Activated T-helper 1 cell treated with anti-CD3 and anti-CD28 coated beads, Interleukin-2, amount 50 U/mL, for 16 hours (primary cell): ENCODE measurements at places on chromosomes 12 and 14.

DNA sequence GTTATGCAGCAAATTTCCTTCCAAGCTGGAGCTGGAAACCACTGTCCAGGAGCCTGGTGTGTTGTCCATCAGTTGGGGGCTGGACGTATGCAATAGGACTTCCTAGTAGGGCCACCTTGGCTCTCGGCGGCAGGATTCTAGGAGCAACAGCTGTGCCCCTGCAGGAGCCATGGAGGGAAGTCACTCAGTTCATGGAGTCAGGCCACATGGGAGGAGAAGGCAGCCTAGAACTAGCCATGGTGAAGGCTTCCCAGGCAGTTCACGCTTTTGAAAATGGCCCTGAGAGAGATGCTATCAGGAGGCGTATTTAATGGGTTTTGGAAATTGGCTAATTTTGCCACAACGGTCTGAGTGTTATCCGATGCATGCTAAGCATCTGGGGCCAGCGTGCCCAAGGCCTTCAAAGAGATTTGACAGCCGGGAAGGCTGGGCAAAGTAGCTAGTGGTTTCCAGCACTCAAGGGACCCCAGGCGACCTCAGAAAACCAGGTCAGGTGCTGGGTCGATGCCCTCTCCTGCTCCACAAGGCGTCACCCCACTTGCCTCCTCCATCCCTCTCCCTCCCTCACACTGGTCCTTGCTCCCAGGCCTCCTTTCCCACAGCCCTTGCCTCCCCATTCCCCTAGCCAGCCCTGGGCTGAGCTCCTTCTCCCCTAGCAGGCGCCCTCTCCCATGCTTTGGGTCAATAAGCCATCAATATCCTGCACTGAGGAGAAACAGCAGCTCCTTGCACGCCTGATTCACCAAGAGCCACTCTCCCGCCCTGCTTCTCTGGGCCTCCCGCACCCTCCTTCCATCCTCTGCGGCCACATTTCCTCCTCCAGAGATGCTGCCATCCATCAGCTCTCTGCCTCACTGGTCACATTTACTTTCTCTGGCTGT is 30.9 kb upstream of the SYNDIG1L start:
- no peak for DNase-seq

DNA sequence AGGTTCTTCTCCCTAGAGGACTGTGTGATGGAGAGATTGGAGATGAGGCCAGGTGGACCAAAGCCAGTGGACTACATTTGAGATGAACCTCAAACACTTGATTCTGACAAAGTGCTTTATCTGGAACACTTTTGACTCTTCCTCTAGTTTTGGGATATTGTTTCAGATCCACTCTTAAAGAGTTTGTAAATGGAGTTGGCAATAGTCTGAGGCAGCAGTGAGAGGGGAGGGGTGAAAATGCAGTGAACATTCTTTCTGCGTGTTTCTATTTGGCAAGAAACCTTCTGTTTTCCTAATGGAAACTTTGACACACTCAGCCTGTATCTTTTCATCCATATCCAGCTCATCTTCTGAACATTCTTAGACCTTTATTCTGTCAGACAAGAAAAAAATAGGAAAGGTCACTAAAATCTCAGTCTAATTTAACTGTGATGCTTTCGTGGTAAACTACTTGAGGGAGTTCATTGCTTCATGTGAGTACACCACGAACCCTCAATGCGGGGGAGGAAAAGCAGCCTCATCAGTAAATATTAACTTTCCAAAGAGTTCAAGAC is 57.4 kb upstream of the KCNJ8 start:
- DNase-seq: no peak

- DNase-seq: no peak
These were observed 169.8 kb downstream of the BTG1 start for GRCh38 chr12:91975891-91976290.

DNA sequence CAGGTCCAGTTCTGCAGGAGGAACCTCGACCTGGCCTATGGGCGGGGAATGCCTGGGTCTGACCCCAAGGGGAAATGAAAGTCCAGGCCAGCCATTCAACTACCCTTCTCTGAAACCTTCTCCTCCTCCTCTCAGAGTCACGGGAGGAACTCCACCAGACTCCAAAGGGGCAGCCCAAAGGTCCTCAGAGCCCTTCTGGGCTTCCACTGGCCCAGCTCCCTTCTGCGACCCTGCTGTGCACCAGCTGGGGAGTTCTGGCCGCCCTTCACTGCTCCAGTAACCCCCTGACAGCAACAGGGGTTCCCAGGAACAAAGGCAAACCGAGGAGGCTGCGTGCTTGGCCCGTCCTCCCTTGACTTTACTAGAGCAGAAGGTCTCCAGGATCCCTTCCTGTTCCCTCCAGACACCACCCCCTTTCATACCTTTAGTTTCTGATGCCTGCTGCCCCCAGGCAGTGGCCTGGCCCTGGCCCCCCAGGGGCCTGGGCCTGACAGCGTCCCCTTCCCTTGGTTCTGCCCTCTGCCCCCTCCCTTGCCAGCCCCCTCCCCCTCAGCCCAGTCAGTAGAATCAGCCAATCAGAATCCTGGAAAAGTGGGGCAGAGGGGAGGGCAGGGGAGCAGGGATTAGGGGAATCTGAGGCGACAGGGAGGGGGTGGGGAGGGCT is 850 bp upstream of the ZNF385A start:
- DNase-seq: no peak

DNA sequence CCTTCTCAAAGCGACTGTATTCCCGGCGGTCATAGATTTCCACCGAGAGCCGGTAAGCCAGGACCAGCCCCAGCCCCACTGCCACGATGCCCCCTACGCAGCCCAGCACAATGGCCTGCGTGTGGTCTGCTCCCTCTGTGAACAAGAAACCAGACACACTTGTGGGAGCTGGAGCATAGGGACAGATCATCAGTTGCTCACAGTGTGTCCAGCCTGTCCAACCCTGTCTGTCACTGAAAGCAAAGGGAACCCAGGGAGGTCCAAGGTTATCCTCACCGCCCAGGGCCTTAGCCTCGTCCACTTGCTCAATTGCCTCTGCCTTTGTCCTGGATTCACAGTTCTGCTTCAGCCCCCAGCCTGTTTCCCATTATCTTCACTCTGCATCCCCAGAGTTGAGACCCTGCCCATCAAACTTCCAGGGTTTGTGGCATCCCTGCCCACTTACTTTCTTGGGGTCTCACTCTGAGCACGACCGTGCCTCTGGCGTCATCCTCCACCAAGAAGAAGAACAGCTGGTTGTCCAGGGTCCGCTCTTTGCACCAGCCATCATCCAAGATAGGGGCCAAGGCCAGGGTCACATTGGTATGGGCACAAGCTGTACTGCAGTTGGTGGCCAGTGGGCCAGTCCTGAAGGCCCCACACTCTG is 11.3 kb upstream of the CSAD start:
- no peak for DNase-seq

DNA sequence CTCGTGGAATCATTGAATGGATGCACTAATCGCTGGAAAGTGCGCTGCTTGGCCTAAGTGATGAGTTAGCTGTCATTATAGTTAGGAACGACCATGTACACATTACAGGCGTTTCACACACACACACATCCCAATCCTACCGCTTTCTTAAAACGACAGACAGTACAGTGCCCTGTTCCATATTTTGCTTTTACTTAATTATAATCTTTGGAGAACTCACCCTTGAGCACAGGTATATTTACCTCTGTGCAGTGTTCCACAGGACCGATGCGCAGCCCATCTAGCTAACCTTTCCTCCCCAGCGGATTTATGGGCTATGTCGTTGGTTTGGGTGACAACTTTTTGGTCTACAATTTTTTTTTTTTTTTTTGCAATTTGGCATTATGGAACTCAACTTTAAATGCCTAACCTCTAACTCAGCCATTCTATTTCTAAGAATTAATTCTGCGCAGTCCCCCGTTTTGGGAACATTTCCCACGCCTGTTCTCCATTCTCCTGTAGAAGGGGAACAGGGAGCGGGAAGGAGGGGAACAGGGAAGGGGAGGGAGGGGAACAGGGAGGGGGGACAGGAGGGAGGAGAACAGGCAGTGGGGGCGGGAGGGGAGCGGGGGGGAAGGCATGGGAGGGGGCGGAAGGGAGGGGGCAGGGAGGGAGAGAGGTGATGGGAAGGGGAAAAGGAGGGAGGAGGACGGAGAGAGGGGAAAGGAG is 663 bp upstream of the ULK1 start:
- no peak for DNase-seq

DNA sequence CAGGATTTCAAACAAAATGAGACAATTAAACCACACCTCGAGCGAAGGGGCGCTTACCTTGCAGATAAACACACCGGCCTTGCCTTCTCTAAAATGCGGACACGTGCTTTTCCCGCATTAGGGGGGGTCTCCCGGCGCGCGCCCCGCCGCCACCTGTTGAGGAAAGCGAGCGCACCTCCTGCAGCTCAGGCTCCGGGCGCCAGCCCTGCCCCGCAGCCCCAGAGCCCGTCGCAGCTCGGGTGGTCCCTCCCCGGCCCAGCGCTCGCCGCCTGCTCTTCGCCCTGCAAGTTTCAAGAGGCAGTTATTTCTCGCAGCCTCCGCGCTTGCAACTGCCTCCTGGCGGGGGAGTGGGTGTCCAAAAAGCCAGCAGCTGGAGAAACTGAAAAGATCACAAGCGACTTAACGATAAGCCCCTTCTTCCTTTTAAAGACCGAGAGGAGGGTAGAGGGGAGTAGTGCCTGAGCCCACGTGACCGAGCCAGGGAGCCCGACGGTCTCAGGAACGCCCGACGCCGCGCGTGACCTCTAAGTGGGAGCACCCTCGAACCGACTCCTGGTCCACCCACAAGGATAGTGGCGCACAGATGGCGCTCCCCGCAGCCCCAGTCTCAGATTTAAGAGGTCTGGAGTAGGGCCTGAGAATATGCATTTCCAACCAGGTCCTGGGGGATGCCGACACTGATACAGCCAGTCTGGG is at the start of gene ESR2:
Gene ESR2, minus strand, starts transcription at position 396 of the 696 bp plus-strand sequence. CDS start 11,386 bp downstream, outside the sequence.
- no peak for DNase-seq

DNA sequence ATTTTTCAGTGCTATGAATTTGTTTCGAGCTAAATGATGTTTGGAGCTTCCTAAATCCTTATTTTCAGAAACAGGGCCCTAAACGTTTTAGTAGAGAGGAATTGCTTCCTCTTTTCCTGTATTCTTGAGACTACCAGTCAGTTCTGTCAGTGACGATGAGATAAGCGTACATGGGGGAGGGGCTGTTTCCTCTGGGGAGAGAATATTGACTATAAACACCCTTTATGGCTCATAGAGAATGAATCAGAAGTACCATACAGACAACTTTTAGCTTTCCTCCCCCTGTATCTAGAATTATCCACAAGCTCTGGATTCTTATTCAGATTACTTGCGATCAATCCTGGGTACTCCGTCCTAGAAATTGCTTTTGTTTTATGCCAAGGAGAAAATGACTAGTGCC is 5.1 kb downstream of the TBK1 start:
- peak; percentile 5 for DNase-seq

DNA sequence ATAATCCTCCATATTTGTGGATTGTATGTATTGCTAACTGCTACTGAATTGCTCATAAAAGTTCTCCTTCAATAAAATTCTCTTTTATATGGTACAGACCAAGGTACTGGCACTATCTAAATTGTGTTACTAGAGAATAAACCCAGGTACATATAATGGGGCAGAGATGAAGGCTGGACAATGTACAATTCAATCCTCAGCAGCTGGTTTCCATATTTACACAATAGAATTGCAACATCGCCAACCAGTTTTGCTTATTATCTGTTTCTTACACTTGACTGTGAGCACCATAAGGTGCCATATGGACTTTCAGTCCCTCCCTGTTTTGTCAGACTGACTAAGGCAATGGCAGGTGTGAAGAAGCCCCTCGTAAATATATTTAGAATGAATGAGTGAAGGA is 18.1 kb downstream of the KITLG start:
- no peak for DNase-seq

DNA sequence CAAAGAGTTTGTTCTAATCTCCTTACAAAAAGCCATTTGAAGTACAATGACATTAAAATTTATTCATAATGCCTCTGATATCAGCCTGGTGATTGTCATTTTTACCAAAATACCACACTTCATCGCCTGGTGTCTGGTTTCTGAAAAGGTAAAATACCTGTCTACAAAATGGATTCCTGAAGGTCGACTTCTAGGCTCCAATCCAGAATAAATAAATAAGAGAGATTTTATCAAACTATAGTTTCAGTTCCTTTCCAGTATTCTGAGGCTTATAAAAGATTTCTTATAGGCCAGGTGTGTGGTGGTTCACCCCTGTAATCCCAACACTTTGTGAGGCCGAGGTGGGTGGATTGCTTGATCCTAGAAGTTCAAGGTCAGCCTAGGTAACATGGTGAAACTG is 340.7 kb downstream of the SLC16A7 start:
- DNase-seq: no peak

DNA sequence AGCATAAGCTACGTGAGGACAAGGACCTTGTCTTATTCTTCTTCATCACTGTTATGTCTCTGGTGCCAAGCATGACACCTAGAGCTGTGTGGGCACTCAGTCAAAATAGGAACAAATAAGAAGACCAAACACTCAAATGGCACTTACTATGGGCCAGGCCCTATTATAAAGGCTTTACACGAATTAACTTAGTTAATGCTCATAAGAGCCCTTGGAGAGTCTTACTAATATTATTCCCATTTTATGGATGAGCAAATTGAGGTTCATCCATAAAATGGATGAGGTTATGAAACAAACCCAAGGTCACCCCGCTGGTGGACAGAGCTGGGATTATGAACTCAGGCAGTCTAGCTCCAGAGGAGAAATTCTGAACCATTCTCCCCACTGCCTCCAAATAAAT is 47.7 kb downstream of the ISCA2 start:
- DNase-seq: no peak

DNA sequence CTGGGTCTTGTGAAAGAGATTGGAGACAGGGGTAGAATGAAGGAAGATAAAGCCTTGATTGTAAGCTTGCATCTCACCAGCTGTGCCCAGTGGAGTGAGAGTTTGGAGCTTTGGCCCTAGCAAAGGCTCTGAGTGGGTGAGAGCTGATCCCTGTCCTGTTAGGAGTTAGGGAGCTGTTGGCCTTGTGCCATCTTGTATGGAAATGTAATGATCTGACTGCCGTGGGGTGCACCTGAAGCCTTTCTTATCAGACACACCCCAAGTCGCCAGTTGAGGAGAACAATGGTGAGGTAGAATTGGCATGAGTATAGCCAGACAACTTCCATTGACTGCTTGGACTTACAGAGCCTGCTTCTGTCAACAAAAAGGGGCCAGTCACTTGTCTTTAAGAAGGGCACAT is 130.1 kb downstream of the PRKCH start:
- DNase-seq: no peak

DNA sequence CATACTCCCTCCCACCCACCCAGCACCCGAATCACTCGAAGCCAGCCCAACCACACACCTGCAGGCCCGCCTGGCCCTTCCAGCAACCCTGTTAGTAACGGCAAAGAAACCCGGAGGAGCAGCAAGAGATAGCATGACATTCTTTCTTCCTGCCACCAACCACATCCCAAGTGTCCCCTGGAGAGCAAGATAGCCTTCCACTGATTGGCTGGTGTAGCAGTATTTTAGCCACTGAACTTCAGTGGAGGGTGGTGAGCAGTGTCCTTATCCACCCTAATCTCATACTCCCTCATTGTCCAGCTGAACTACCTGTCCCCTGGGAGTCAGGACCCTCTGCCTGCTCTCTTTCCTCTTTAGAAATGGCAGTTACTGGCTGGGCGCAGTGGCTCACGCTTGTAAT is 769 bp upstream of the SLC39A5 start:
- no peak for DNase-seq

- no peak for DNase-seq
These were observed 30.5 kb upstream of the CSRP2 start for GRCh38 chr12:76909290-76909689.

GRCh38 chr14:93528884-93529558 is 98.3 kb downstream of the UNC79 start:
- no peak for DNase-seq
